CD4-positive, alpha-beta T cell treated with Interleukin-2 at 100 ng/mL for 4 hours (primary cell): ENCODE measurements at places on chromosomes 3 and 15.

- no peak for DNase-seq
Observed at GRCh38 chr15:82855286-82856100, 46.1 kb downstream of the WHAMM start.

DNA sequence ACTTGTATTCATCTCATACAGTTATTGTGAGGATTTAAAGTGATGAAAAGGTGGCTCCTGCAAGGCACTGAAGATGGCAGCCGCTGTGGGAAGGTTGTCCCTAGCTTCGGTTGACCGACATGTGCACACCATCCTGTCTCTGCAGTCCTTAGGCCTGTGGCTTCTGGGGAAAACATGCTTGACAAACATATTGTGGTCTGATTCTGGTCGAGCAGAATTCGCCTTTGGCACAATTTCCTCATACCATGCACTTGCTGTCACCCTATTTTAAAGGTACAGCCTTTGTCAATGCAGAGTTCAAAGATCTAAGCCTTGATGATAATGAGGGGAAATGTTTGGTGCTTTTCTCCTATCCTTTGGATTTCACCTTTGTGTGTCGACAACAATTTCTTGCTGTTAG is 50.9 kb downstream of the PRICKLE2 start:
- DNase-seq: no peak

DNA sequence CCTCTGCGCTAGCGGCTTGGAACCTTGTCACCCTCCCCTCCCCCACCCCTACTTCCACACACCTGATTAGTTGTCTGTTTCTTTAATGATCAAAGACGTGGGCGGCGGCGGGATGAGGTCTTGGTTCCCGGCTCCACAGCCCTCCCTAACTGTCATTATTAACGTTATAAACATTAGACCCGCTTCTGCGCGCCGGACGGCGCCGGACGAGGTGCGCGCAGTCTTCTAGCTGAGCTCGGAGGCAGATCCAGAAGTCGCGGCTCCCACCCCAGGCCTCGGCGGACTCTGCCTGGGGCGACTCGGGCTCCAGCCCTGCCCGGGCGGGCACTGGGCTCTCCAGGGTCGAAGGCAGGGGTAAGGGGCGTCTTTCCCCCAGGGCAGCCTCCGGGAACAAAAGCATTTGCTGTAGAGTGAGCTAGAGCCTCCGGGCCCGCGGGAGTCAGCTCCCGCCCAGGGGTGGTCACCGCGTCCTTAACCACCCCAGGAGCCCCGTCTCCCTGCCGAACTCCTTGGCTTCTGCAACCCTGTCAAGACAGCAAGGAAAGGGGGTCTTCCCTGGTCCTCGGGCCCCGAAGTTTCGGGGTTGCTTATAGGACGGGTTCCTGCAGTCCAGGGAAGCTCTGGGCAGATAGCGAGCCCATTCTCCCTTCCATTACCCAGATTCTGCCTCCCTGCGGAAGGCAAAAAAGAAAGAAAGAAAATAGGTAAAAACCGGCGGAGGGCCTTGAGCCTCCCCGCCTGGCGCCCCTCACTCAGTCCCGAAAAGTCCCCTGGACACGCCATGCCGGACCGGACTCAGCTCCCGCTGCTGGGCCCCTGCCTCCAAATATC is 2.2 kb upstream of the ISLR2 start:
- no peak for DNase-seq

- no peak for DNase-seq
Observed at GRCh38 chr3:107574650-107575049, 51.9 kb downstream of the BBX start.

DNA sequence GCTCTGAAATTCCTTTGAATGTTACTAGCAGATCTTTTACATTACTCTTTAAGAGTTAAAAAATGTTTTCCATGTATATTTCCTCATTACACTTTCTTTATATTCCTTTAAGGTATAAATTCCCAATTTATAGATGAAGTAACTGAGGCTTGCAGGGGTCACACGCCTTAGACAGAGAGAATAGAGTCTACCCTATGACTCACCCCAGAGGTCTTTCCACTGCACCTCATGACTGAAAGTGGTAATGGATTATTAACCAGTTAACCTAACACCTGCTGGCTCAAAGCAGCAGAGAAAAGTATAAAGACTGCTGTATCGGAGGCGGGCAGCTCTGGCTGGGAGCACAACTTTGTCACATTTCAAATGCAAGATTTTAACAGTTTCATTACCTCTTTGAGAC is 37.7 kb downstream of the LDHAL6B start:
- no peak for DNase-seq

- DNase-seq: no peak
Observed at GRCh38 chr3:69199942-69200341, 77.5 kb upstream of the LMOD3 start.

DNA sequence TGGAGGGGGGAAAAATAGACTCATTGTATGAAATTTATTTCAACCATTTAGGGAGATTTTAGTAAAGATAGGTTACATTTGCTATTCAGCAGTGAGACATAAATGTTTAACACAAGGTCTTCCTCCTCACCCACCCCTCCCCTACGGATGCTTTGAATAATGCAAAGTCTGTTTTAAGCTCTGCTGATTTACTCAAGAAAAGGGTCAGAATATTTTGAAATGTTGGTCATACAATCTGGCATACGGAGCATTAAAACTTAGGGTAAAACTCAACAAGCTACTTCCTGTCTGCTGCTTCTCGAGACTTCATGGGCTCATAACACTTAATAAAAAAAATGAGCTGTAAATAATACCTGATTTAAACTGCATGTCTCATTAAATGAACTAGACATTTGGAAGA is 156.3 kb downstream of the WNT5A start:
- no peak for DNase-seq

GRCh38 chr3:143809121-143809621 is 39.1 kb downstream of the SLC9A9 start:
- DNase-seq: no peak

DNA sequence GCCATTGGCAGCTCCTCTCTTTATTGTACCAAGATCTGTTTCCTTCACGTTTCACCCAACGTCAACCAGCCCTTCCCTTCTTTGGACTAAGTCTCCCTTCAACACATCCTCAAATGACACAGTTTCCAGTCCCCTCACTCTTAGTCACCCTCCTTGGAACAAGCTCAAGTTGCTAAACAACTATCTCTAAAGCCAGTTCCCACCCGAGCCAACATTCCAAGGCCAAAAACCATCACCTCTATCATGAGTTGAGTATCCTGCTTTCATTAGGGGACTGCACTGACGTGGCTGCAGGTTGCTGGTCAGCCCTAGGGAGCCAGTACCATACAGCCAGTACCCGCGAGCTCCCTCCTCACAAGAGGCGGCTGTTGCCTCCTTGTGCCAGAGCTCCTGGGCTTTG is 73.8 kb downstream of the LIPC start:
- DNase-seq: no peak

- DNase-seq: no peak
Observed at GRCh38 chr3:48410205-48411040, 19.5 kb downstream of the PLXNB1 start.
